ENCODE measurements at places on chromosomes 11 and 22.

DNA sequence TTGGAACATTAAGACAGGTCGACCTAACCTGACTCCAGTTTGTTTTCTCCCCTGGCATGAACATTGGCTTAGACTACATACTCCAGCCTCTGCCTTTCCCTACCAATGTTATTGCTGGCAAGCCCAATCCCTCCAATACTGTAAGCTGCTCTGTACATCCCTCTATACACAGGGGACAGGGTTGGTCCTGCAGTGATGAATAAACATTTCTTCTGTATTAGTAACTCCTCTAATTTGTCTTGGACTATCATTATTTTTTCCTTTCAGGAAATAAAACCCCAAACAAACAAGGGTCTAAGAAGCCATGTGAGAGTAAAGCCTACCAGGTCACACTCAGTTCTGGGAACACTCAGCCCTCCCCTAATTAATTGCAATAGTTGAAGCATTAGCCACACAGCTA lies 35.1 kb upstream of the FJX1 start:
- no peak for DNase-seq

- no peak for DNase-seq
Measured at GRCh38 chr11:26105762-26106423, 226.0 kb upstream of the ANO3 start.

DNA sequence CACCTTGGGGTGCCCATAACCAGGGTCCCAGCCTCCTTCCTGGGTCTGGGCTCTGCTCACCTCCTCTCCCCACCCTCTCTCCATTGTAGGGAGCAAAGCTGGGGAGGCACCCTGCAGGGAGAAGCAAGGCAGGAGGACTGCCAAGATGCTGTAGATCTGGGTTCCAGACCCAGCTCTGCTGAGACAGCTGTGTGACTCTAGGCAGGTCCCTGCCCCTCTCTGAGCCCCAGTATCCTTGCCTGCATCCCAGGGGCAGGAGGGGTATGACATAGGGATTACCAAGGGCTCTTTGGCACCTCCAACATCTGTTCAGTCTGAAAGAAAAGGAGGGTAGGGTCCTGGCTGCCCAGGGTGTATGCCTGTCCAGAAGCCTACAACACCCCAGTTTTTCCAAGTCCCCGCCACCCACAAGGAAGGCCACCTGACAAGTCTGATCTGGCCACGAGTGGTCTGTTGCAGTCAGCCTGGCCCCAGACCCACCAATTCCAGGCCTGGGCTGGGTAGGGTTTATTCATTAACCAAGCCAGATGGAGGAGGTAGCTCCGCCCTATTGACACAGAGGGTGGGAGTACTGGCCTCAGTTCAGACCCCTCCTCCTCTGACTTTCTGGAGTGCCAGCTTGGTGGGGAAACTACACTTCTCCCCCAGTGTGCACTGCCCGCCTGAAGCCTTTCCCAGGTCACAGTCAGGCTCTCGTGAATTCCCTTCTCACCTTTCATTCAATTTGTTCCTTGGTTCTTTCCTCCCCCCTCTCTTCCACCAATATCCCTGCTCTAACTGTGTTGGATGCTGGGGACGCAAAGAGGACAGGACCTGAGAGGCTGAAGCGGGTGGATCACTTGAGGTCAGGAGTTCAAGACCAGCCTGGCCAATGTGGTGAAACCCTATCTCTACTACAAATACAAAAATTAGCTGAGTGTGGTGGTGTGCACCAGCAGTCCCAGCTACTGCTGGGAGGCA lies 15.0 kb downstream of the STARD10 start:
- DNase-seq: no peak

DNA sequence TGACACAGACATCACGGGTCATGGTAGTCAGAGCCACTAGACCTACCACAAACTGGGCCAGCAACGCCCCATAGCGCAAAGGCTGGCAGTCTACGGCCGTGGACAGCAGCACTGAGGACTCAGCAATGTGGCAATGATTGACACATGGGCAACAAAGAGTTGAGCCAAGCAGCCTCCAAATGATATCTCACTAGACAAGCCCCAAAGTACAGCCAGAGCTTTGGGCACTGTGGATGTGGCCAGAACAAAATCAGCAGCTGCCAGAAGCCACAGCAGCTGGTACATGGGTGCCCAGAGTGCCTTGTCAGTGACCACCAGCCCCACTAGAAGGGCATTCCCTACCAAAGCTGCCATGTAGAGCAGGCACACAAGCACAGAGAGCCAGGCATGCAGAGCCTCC lies 11.2 kb upstream of the UBQLNL start:
- no peak for DNase-seq

- no peak for DNase-seq
Measured at GRCh38 chr22:29112121-29112520, 39.3 kb downstream of the KREMEN1 start.

All from H54 (cell line).